GM04504 (cell line): ENCODE measurements at places on chromosomes 7 and 10.

GRCh38 chr10:75347186-75347585 lies 54.4 kb downstream of the ZNF503 start:
- DNase-seq, result no peak

DNA sequence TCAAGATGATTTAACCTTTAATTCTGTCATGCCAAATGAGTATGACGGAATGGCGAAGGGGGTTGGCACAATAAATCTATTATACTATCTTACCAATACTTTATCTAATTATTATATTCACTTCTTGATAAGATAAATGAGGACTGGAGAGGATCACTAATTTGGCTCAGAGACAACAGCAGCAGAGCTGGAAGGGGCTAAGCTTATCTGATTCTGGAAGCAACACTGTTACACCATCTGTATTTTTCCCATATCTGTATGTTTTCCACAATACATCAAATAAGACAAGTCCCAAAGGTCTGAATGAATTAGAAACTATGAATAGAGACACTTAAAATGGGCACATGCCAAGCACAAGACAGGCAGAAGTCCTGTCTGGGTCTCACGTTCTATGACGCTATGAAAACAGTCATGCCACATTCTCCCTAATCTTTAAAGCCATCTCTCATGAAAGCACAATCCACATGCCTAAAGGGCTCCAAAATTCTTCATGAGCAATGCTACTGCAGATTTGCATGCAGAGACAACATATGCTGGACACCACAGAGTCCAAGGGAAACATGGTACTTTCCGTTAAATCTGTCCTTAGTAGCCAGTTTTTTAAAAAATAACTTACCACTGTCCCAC lies 88.3 kb downstream of the SLC25A13 start:
- no peak for DNase-seq

DNA sequence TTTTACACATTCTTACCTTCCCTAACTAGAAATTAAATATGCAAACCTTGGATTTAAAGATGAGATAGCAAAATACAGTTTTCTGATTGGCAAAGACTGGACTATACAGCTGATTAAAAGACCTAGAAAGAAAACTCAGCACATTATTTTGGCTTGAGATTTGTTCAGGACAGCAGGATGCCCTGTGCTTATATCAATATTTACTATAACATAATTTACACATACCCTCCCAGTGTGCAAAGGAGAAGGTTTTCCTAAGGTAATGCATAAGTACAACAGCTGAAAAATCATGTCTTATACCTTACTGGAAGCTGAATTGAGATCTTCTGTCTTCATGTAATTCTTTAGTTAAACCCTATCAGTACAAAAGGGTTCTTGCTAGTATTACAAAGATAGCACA lies 458.6 kb downstream of the PARD3 start:
- DNase-seq, result no peak

- DNase-seq, result no peak
Observed at GRCh38 chr7:12013983-12014382, 182.0 kb upstream of the THSD7A start.

- no peak for DNase-seq
Observed at GRCh38 chr7:72190919-72191318, 221.2 kb downstream of the CALN1 start.
